Myocyte (in vitro differentiated cells): ENCODE measurements at places on chromosomes 5 and 9.

- no peak for DNase-seq
Measured at GRCh38 chr5:32526810-32527209, 58.5 kb upstream of the SUB1 start.

DNA sequence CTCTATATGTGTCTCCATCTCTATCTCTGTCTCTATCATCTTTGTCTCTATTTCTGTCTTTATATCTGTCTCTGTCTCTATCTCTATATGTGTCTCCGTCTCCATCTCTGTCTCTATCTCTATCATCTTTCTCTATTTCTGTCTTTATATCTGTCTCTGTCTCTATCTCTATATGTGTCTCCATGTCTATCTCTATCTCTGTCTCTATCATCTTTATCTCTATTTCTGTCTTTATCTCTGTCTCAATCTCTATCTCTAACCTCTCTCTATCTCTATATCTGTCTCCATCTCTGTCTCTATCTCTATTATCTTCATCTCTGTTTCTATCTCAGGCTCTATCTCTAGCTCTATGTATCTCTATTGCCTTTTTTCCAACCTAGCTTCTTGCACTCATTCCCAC is 37.0 kb downstream of the IRX4 start:
- no peak for DNase-seq

DNA sequence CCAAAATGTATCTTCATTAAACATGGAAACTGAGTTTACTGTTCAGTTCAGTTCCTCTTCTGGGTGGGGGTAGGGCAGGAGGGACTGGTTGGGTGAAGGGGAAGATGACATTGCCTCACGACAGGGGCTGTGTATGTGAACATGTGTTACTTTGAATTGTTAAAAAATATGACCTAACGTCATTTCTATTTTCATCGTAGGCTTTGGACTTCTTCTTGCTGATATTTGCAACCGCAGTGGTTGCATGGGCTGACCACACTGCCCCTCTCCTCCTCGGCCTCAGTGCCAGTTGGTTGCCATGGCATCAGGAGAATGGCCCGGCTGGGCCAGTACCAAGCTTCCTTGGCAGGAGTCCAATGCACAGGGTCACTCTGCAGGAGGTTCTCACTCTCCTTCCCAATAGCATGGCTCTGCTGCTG is 41.5 kb downstream of the HACD4 start:
- peak; percentile 81 for DNase-seq

- no peak for DNase-seq
Measured at GRCh38 chr5:88021141-88021540, 247.5 kb downstream of the TMEM161B start.

- peak; percentile 29 for DNase-seq
Measured at GRCh38 chr9:97740848-97741821, 44.0 kb upstream of the XPA start.

DNA sequence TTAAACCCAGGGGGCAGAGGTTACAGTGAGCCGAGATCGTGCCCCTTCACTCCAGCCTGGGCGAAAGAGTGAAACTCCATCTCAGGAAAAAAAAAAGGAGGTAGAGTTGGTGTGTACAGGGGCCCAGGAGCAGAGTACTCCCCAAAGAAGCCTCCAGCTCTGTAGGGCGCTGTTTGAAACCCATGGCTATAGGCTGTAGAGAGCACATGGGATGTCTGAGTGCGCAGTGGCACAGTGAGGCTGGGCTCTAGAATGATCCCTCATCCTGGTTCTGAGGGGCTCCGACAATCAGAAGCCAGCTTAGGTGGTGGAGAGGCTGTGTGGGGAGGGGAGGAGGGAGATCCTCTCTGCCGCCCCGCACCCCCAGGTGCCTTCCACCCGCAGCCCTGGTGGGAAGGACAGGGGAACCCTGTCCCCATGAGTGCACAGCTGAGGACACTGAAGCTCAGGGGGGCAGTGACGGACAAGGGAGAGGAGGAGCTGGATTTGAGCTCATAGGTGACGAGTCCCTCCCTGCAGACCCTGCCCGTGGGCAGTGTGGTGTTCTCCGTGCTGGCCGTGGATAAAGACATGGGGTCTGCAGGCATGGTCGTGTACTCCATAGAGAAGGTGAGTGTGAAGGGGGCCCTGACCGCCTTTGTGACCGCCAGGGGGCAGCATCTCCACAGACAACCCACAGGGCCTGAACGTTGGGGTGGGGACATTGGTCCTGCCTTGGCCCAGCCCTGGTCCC is 24.6 kb downstream of the CDHR2 start:
- DNase-seq, result peak; percentile 63

DNA sequence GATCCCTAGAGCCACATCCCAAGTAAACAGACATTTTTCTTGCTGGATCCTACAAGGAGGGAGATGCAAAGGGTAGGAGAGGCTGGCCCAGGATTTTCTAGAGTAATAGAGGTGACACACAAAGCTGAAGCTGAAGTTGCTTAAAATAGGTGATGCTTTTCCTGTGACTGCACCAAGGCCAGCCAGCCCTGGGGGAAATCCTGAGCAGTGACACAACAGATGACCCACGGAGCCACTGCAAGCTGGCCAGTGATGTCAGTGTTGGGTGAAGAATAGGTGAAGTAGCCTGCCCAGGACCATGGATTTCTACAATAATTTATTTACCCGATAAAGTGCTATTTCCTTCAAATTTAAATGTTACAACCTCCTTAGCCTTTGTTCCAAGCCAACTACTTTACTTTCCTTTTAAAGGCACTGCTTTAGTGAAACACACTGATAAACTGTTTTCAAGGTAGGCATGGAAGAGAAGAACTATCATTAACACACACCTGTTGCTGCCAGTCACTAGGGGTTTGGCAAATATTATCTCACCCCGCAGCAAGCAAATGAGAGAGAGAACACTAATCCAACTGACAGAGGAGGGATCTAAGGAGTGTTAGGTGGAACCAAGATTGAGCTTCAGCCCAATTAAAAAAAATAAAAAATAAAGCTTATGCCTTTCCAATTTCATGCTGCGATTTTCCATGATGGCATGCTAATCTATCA is 123.5 kb downstream of the CTNND2 start:
- DNase-seq, result peak; percentile 3

DNA sequence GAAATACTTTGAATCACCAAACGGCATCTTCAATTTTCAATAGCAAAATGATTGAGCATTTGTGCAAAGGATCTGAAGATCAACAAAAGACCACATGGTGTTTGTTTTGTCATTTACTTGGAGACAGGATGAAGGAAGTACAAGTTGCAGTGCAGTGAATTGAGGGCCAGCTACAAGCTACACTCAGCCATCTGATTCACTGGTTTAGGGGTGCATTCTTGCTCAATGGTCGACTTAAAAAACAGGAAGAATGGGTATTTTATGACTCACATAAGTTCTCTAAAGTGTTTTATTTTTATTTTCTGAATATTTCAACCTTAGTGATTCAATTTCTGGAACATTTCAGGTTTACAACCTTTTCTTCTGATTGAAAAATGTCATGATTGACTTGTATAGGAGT is 412.1 kb upstream of the ADAMTSL1 start:
- no peak for DNase-seq

GRCh38 chr5:142839711-142840346 is 69.7 kb downstream of the ARHGAP26 start:
- DNase-seq, result peak; percentile 13

DNA sequence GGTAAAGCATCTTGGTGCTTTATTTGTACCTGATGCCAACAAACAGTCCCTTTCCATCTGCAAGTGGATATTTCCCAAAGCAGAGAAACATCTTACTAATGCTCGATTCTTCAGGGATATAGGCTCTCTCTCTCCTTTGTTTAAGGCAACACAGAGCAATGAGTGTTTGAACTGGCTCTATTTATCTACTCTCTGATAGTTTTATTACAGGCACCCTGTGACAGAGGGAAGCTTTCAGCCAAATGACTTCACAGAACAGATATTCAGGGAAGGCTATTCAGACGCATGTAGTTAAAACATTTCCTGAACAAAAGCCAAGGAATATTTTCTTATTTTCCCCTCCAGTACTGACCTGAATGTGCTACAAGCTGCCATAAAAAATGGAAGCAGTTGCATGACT is 141.8 kb downstream of the YIPF5 start:
- peak; percentile 41 for DNase-seq

- DNase-seq, result no peak
Measured at GRCh38 chr5:36685631-36686288, 79.4 kb downstream of the SLC1A3 start.

GRCh38 chr5:32311404-32312196 is 1.1 kb downstream of the MTMR12 start:
- DNase-seq, result no peak

GRCh38 chr5:42596817-42597216 is 159.8 kb upstream of the CCDC152 start:
- DNase-seq, result no peak

GRCh38 chr9:93094658-93095204 is 1.3 kb upstream of the CARD19 start:
- no peak for DNase-seq

GRCh38 chr5:51691538-51692079 is 308.4 kb downstream of the ISL1 start:
- DNase-seq, result no peak

DNA sequence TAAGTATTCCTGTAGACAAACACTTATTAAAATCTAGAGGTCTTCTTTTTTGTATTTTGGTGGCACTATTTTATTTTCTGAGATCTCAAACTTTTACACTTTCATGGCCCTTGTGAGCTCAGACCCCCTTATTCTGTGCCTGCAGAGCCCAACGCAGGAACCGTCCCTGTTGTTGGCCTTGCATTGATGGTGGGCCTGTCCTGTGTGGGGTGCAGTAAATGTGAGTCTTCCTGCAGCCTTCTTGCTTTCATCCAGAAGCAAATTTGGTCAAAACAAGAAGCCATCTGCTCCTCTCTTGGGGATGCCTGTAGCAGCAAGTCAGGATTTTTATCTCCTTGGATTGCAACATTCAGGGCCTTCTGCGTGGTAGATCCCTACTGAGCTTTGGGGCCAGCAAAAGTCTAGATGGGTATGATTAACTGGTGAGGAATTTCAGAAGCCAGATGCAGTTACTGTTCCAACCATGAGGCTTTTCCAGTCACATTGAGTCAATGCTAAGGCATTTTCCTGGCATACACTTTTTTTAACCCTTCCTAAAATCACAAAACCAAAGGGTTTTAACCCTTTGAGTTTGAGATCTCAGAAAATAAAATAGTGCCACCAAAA is 31.7 kb downstream of the BASP1 start:
- peak; percentile 90 for DNase-seq

GRCh38 chr9:27054125-27054524 is 48.7 kb upstream of the LRRC19 start:
- DNase-seq, result no peak

DNA sequence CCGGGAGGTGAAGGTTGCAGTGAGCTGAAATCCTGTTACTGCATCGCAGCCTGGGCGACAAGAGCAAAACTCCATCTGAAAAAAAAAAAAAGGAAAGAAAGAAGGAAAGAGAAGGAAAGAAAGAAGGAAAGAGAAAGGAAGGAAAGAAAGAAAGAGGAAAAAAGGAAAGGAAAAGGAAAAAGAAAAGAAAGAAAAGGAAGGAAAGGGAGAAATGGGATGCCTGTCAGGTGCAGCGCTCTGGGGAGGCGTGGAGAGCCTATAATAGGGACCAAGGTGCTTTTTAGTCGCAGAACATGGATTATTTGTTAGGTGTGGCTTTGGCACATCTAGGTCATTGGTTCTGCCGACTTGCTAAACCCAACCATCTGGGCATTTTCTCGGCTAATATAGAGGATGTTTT is 17.9 kb downstream of the EXOSC2 start:
- DNase-seq, result no peak

DNA sequence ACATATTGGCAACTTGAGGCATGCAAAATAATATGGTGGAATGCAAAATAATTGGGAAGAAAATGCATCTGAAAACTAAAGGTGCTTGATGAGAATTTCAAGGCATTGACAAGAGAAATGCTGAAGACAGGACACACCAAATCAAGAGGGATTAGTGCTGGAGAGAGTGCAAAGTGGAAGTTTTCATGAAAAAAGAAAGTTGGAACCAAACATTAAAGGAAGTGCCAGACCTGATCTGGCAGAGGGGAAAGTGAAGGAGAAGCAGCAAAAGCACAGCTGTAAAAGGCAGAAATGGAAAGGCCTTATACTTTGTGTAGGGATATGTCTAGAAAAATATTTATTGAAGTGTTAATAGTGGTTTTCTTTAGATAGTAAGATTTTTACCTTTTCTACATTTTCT is 35.3 kb upstream of the FYB1 start:
- no peak for DNase-seq

- DNase-seq, result peak; percentile 86
Measured at GRCh38 chr5:42811591-42812446, at the start of gene SELENOP. SELENOP (minus strand) TSS chr5:42811892; CDS start chr5:42808353, 3,539 bp downstream.

DNA sequence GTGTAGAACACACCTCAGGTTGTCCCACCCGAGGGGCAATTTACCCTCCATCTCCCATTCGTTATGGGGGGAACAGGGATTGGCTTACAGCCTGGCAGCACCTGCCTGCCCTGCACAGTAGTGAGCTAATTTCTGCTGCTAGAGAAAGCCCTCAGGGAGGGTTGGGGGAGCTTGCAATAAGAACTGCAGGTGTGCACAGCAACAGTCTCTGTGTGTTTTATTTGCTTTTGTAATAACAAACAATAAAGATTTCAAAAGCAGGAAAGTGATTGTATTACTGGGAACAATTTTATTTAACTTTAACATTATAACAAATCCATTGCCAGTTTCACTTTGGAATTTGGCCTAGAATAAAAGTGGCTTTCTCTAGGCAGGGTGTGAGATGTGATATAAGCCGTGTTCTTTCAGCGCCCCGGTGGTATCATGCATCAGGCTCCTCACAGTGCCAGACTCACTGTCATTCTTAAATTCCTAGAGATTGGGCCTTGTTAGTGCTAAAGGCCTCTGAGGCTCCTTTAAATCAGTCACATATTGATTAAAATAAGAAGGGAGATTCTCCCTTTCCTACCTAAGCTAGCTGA is 81.1 kb downstream of the RMI1 start:
- DNase-seq, result no peak

DNA sequence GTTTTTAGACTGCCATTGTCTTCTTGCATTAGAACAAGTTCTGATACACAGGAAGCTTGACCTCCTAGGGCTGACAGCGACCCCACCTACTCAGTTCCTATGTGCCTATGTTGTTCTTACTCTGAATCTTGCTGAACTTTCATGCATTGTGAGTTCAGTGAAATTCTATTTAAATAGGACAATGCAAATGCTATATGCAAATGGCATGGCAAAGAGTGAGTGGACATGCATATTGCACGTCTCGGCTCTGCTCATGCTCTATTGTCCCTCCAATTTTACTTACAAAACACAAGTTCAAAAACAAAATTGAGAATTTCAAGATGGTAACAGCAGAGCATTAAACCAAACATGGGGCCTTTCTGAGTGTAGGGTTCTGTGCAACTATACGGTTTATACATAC is 5.3 kb upstream of the DCP2 start:
- DNase-seq, result no peak
